ENCODE measurements at places on chromosomes 7 and 10.

GRCh38 chr7:132495936-132496335, 80.3 kb downstream of the PLXNA4 start:
- DNase-seq, result no peak

DNA sequence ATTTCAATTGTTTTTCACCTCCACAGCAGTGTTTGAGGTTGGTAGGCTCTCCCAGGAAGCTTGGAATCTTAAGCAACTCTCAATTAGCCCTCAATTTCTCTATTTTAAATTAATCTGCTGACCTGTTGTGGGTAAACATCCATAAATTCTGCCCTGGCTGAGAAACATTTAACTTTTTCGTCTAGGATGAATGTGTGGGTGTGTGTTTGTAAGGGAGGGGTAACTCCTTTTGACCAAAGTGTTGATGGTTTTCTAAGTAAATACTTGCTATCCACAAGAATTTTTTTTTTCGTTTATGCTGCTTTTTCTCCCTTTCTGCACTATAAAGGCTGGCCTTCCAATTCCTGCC, 973 bp downstream of the PPP3CB start:
- no peak for DNase-seq

GRCh38 chr7:50851891-50852290, 69.2 kb upstream of the GRB10 start:
- DNase-seq, result no peak

DNA sequence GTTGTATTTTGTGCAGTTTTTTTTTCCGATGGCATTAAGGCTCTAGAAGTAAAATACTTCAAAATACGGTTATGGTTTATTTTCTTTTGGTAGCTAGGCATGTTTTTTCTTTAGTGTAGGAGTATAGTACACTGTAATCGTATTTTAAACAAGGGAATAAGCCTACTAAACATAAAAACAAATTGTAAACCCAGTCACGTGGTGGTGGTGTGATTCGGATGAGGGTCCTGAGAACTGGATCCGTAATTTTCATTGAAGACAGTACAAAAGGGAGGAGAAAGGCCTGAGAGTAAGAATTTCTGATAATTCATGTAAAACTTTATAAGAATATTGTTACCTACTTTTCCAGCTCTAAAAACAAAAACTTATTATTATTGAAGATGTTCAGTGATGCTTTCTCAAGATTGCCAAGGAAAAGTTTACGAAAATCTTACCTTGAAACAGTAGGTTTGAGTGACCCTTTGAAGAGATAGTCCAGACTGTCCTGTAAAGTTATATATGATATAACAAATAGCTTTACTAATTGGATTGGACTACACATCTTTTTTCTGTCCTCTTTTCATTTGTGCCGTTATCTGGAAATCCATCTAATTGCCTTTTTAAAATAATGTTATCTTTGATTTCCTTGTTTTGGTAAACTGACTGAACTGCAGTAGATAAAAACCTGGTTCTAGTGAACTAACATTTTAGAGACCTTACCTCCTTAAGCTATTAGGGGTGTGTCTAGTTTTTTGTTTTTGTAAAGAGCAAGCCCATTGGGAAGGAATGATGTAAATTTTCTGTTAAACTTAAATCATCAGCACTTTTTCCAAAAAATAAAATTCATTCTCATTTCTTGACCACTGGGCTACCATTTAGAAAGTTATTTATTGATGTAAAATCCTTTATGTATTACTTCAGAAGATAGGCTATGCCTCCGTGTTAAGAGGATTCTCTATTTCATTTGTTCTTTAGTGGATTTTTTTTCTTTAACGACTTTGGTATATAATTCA, 1.0 kb upstream of the PBLD start:
- no peak for DNase-seq

DNA sequence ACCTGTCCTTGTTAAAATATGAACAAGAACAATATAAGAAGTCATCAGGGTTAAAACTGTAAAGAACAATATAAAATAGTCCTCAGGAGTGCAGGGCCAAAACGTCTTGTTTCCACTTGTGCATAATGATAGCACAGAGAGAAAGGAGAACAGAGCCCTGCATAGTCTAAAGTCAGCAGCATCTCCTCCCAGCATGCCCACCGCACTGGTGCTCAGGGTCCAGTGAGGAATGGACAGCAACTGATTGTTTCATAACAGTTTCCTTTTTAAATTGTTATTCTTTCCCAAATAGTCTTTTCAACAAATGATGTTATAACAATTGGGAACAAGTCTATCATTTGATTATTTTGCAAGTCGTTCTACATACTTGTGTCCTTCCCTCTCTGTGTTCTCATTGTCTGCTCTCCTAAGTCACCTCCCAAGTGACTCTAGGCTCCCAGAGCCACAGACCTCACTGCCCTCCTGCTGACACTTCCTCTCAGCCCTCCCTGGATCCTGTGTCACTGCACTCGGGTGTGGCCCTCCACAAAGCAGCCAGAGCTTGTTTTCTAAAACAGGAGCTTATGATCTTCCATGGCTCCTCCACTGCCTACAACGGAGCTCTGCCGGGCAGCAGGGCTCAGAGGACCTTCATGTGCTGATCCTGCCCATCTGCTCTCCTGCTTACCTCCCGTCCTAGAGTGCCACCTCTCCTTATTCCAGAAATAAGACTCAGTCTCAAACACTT, 27.6 kb downstream of the COBL start:
- DNase-seq, result no peak

- no peak for DNase-seq
These were observed 71.3 kb upstream of the PDGFA start for GRCh38 chr7:590731-591551.

DNA sequence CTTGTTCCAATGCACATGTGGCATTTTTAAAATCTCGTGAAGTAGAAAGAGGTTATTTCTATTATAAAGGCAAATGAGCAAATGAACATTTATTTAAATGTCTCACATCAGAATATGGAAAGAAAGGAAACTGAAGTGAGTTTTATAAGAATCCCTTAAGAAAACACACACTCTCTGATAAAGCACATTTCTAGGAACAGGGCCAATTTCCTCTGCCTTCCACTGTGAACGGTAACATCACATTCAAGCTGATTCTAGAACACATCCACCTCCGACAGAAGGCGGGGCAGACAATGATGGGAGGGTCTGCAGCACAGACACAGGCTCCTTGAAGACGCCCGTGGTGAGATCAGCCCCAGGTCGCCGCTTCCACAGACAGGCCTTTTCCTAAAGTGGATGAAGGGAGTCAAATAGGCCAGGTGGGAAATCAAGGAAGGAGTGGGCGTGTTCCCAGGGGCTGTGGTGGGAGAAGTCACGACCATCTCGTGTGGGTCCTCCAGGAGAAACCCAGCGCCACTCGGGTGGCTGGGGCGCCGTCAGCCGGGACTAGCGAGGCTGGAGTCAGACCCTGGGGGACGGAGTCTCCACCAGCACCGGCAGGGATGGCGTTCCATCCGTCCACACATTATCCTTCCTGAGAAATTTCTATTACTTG, 31.1 kb downstream of the PITRM1 start:
- DNase-seq, result no peak

DNA sequence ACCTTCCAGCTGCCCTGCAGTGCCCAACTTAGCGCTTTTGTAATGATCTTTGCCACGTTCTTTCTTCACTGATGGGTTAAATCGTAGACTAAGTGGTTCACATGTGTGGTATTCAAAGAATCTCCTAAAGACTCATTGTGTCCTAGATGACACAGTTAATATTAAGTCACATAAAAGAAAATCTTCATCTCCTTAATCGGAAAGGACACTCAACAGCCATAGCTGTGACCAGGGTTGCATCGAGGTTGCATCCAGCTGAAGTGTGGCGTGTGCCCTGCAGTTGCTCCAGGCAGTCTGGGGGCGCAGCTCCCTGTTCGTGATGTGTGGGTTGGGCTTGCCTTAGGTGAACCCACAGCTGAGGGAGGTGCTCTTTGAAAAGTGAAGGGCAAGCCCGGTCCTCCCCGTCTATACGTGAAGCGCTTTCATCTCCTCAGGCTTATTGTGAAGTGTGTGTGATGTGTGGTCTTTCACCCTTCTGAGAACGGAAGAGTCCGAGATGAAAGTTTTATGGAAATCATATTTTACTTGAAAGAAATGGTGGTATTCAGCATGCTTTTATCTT, 122.7 kb downstream of the TRRAP start:
- DNase-seq, result no peak

Measured in stimulated activated CD4-positive, alpha-beta T cell treated with anti-CD3 and anti-CD28 coated beads, Interleukin-15, amount 100 ng/mL, for 24 hours (primary cell).